GM13976 (cell line): ENCODE measurements at places on chromosomes 6 and 20.

GRCh38 chr6:79077715-79078074 lies 359 bp downstream of the PHIP start:
- peak; percentile 67 for DNase-seq

GRCh38 chr6:27791182-27791943 lies 120.8 kb downstream of the OR2B2 start:
- peak; percentile 55 for DNase-seq

- no peak for DNase-seq
These were observed 71.8 kb downstream of the LCA5 start for GRCh38 chr6:79465381-79465780.

- no peak for DNase-seq
These were observed 202.2 kb downstream of the TASP1 start for GRCh38 chr20:13436530-13436929.

DNA sequence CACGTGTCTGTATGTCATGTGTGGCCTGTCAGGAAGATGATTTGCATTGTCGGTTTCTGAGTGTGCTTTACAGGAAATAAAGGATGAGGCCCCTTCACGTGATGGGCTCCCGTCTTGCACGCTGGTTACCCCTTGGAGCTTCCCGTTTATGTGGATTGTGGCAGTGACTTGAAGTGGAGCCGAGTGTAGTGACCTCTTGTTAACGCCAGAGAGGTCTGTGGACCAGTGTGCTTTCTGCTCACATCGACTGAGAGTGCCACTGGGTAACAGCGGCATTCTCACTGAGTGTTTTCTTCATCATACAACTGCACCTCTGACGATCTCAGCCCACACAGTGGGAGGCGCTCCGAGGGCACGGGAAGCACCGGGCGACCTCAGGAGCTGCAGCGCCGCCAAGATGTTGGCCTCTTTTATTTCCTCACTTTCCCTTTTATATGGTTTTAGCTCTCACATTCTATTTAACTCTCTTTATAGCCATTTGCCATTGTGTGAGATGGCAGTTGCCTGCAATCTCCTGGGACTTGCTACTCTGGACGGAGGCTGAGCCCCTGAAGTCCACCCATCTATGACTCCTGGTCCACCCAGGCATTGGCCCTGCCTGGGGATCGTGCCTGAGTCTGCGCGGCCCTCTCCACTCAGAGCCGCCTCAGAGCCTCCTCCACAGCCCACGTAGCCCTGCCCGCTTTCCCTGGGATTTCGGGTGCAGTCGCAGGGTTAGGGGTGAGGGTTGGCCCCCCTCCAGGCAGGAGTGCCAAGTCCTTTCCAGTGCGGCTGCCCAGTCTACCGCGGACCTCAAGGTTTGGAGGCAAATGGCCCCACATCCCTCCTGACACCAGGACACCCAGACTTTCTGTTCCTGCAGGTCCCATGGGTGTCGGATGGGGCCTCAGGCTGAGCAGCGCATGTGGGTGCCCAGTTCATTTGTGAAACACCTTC lies 238.9 kb downstream of the ERMARD start:
- DNase-seq: peak; percentile 58

GRCh38 chr20:34473262-34473883 lies 42.8 kb upstream of the DYNLRB1 start:
- DNase-seq: peak; percentile 59

- no peak for DNase-seq
These were observed 146.1 kb downstream of the EDN1 start for GRCh38 chr6:12436224-12436623.

GRCh38 chr20:54692168-54692887 lies 216.9 kb downstream of the DOK5 start:
- DNase-seq: no peak

GRCh38 chr6:142821860-142822259 lies 123.1 kb downstream of the HIVEP2 start:
- no peak for DNase-seq

DNA sequence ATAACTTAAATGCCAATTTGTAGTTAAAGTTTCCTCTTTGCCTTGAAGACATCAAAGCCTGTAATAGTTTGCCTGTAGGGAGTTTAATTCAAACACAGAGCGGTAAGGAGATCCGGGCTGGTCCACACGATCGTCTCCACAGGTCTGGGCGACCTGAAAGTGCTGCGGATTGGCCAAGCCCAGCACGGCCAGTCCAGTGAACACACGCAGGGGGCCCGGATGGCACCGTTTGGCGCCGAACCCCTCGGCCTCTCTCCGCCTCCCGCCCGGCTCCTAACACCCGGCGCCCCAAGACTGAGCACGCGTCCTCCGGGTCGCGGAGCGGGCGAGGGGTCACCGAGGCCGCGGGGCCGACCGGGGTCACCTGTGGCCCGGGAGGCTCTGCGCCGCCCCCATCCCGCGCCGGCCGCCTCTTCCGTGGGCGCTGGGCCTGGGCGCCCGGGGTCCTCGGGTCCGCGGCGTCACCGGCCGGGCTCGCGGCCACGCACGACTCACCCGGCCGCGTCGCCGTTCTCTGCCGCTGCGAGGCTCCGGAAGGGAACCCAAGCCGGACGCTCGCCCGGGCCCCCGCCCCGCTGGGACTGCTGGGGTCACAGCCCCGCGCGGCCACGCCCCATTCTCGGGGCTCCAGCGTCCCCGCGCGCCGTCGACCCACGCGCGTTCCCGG lies 481 bp downstream of the SERPINB6 start:
- peak; percentile 63 for DNase-seq

GRCh38 chr6:80622641-80623040 lies 516.2 kb downstream of the BCKDHB start:
- no peak for DNase-seq
